CD4-positive, CD25-positive, alpha-beta regulatory T cell (primary cell): ENCODE measurements at places on chromosomes 5 and 9. TPM values are rescaled to one million over a fixed set of nuclear protein-coding genes. Genes with fewer than 3 reads are reported as not detected.

GRCh38 chr5:157511651-157512644, 51.9 kb downstream of the NIPAL4 start:
- no peak for DNase-seq

- DNase-seq: no peak
Observed at GRCh38 chr5:152688561-152689249, 283.6 kb upstream of the NMUR2 start.

DNA sequence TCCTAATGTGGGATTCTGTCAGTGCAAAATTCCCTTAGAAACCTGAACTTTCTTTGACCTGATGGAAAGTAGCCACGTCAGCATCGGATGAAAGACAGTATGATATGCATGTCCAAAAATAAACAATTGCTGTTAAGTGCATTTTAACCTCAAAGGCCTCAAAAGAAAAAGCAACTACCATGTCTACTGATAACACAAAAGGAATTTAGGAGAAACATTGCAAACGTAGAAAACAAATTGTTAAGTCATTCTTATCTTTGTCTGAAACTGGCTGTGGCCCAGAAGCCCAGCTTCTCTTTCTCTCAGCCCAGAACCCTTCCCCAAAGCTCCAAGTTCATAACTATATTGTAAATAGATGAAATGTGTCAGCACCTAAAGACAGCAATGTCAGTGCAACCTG, 11.1 kb upstream of the LHFPL2 start:
- no peak for DNase-seq

ARL14EPL gene
- total RNA-seq: not detected

IRX4 gene
- not detected for total RNA-seq
